ENCODE measurements at places on chromosomes 11 and 22.
A peak's percentile ranks its signal among the peaks of the same experiment; 100 is the strongest.

GRCh38 chr22:44884968-44885805 is 124.6 kb downstream of the PHF21B start:
- no peak for DNase-seq

GRCh38 chr11:95671768-95672167 is 117.8 kb downstream of the FAM76B start:
- DNase-seq, result no peak

- no peak for DNase-seq
Measured at GRCh38 chr11:116857316-116857715, 19.9 kb upstream of the APOA1 start.

GRCh38 chr11:79206951-79207350 is 233.9 kb downstream of the TENM4 start:
- DNase-seq, result no peak

- no peak for DNase-seq
Measured at GRCh38 chr11:3225159-3225758, 6.6 kb upstream of the MRGPRG start.

DNA sequence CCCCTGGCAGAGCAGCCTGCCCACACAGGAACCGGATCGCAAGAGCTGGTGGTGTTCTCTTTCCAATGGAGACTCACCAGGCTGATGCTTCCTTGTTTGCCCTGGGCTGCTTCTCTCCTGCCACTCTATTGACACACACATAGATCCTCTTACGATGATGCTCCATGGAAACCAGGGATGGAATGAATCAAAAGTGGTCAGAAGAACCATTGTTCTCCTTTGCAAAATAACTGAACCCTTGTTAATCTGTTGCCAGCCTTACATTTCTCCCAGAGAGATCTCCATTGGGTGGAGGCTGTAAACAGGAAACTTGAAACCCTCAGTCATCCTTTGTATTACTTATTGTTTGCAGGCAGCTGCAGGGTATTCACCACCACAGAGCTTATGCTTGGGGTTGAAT is 24.6 kb upstream of the LDLRAD3 start:
- DNase-seq, result no peak

DNA sequence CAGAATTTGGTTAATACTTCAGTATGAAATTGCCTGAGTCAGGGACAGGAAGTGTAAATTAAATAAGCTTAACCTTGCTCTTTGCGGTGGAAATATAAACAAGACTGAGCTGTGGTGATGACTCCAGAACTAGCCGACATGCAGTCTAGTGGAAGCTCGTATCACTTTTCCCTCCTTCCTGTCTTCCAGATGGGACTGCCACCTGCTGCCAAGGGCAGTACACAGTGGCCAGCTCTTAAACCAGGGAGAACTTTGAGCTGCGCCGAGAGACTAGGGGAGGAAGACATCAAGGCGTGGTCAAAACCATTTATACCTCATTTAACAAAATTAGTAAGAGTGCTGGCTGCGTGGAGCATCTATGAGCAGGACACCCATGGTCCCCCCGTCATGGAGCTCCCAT is 31.3 kb upstream of the CTTN start:
- DNase-seq, result no peak

- DNase-seq, result peak; percentile 22
Measured at GRCh38 chr11:121451986-121452608, at the start of gene SORL1. Gene SORL1, plus strand, starts transcription at chr11:121452314. Its CDS starts 18 bp downstream, at chr11:121452332.

- DNase-seq, result peak; percentile 24
Measured at GRCh38 chr11:102451681-102452460, 694 bp downstream of the TMEM123 start.

DNA sequence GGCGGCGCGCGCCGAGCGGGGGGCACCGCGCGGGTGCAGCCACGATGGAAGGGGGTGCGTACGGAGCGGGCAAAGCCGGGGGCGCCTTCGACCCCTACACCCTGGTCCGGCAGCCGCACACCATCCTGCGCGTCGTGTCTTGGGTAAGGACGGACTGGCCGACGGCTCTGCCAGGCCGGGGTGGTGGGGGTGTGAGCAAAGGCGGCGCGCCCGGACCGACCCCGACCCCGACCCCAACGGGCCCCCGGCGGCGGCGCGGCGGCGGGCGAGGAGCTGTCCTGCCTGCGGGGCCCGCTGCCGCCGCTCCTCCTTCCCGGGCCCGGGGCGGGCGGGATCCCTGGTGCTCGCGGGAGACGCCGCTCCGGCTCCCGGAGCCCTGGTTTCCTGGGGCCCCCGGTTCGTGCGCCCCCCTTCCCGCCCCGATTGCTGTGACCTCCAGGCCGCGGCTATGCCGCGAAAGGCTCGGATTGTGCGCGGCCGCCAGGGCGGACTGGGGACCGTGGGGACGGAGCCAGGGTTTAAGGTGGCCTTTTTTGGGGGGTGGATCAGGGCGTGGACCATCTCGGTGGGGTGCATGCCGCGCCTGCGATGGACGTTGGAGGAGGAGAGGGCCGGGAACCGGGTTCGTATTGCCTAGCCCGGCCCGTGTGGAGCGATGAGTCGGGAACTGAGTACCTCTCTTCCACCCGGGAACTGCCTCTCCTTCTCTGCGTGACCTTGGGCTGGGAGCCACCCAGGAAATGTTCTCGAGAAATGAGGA is at the start of gene SYNGR1:
TSS of gene SYNGR1 (plus strand) at position 25 of the 760 bp plus-strand sequence. CDS start at position 45, 20 bp downstream.
- DNase-seq, result no peak

DNA sequence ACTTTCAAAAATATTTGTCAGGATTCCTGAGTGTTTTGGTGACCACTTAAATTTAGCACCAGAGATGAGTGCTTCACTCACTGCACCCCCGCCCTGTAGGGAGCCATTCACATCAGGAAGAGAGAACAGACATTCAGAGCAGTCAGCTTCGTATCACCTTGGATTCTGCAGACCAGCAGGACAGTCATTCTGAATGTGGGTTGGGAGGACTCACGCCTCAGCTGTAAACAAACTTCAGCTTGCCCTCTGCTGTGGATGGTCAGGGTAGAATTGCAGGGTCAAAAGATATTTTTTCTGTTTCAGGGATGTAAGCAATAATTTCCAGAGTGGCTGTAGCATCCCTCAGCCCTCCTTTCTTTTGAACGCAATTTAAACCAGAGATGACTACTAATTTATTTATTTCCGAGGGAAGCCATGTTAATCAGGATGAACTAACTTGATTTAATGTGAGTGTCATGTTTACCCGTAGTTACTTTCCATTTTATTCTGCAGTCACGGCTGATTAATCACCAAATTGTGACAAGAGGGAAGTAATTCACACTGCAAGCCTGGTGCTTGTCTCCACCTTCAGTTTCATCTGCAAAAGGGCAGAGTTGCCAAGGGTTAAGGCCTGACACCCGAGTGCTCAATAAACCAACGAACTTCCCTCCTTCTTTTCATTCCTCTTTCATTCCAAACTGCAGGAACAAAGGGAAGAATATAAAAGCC is 174.2 kb upstream of the DDI1 start:
- DNase-seq, result no peak

DNA sequence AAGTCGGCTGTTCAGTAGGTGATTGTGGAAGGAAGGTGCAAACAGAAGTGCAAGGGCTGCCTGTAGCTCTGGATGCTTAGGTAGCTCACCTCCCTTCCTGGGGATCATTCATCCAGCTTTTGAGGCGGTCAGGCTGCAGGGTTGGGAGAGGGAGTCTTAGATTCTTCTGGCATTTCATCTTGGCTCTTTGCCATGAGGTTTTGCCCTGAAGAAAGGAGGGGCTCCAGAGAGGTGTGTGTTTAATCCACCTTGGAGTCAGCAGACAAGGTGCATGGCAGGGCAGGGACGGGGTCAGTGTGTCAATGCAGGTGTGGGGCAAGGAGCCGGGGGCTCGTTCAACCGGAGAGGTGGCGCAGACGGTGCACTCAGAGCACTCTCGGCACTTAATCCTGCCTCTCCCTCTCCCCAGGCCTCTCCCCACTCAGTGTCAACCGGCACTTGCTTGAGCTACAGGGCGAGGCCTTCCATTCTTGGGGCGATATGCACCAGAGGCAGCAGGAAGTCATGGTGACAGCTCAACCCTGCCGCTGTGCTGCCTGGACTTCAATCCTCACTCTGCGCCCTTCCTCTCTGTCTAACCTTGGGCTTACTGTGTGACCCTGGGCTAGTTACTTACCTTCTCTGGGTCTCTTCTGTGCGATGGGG is 7.2 kb downstream of the ADAMTS15 start:
- DNase-seq, result no peak

DNA sequence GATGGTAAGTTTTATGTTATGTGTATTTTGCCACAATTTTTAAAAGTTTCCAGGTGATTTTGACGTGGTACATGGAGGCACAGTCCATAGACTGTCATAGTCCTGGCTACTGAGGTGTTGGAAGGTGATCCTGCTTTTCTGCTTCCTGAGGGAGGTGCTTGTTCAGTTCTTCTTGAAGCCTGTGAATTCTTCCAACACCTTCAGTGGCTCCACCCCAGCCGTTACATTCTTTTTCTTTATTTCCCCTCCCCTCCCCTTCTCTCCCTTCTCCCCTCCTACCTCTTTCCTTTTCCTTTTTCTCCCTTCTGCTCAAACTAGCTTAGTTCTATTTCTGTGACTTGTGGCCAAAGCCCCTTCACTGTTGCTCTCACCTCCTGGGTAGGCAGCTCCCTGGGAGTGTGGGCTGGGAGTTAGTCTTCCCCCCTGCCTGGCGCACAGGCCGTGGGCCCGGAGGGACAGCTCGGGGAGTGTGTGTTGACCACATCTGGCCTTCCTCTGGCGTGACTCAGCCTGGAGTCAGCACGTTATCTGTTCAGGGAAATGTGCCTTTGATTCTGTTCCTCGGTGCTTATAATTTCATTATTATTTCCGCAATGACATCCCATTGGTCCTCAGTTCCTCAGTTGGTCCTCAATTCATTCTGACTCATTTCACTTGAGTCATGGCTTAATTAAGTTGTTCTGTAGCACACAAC is 566.2 kb downstream of the TBC1D22A start:
- no peak for DNase-seq

- no peak for DNase-seq
Measured at GRCh38 chr11:65895482-65895981, 4.7 kb downstream of the FOSL1 start.

- DNase-seq, result no peak
Measured at GRCh38 chr11:109734566-109734965, 312.6 kb downstream of the C11orf87 start.

DNA sequence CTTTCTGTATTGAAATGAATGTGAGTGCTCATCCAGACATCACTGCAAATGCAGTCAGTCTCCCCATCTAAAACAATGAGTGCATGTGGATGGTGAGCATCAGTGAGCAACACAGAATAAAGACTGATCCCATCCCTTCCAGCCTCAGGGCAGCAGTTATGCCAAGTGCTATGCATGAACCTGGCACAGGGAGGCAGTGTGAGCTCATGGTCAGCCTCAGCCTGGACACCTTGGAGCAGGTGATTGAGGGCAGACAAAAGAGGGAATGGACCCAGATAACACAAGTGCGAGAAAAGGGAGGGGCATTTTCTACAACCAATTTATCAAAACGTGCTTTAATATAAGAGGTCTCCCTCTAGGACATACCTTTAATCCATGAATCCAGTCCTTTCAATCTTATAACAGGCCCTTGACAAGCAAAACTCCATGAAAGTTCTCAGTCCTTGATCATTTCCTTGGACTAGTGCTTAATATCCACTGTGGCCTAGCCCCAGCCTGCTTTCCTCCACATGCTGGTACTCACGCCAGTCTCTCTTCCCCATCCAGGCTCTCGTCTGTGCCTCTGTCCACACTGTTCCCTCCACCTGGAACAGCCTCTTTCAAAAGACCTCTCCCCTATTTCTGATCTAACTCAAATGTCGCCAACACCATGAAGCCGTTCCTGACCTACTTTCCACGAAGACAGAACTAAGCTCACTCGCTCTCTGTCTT is 50.5 kb upstream of the LRRC55 start:
- DNase-seq, result no peak

GRCh38 chr11:14357881-14358728 is 878 bp downstream of the RRAS2 start:
- no peak for DNase-seq

GRCh38 chr22:45475063-45475747 is 27.5 kb upstream of the FBLN1 start:
- DNase-seq, result no peak

- DNase-seq, result no peak
Measured at GRCh38 chr11:96412761-96413381, 23.1 kb downstream of the JRKL start.

- peak; percentile 16 for DNase-seq
Measured at GRCh38 chr22:24247564-24248344, 2.9 kb upstream of the GGT5 start.

GRCh38 chr11:124758355-124759265 is 3.5 kb downstream of the ESAM start:
- DNase-seq, result no peak

GRCh38 chr11:12295943-12296342 is 81.4 kb upstream of the PARVA start:
- no peak for DNase-seq

DNA sequence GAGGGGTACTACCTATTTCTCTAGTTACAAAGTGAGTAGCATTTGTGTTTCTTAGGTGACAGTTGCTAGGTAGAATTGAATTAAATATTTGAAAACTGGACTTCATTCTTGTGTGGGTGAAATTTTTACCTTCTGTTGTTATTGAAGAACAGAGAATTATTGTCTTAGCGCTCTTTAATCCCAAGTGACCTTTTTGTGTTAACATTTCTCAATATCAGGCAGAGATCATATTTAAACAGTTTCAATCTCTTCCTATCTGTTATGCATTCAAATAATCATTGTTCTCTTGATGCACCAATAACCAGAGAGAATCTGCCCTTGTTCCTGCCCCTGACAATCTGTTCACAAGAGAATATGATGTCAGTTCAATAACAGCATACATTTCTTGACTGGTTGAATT is 14.2 kb downstream of the KMT2A start:
- DNase-seq, result no peak

GRCh38 chr11:8340296-8340695 is 76.6 kb upstream of the LMO1 start:
- no peak for DNase-seq

DNA sequence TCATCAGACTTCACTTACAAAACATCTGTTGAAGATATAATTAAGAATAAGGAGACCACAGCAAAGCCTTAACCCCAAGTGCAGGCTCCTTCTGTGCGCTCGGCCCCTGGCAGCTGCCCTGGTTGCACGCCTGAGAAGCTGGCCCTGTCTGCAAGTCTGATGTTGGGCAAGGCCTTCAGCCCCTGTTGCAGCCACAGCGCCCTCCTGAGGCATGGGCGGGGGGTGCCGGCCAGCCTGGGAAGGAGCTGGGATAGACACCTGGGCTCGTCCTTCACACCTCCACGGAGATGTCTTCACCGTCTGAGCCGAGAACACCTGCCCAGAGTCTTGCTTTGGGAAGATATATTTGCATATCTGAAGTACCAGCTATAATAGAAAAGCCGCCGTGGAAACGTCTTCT is 104.1 kb downstream of the MPPED1 start:
- no peak for DNase-seq

Measured in activated naive CD4-positive, alpha-beta T cell (primary cell).